ENCODE measurements at places on chromosomes 7 and 10.

- no peak for DNase-seq
Observed at GRCh38 chr7:18461785-18462467, 33.6 kb upstream of the HDAC9 start.

DNA sequence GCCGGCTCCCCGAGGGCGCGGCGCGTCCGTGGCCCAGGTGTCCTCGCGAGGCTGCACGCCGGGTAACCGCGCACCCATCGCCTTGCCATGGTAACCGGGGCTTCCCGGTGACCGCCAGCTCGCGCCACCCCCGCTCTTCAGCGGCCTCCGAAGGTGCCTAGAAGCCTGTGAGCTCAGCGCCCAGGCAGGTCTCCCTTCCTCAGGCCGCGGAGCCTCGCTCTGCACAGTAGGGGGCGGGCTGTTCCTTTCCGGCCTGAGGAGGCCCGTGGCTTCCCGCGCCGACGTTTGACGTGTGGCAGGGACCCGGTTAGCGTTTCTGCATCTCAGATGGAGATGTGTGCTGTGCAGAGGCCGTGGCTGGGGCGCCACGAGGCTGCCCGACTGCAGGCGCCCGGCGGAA is 117.1 kb downstream of the DYNC2I1 start:
- DNase-seq: no peak

GRCh38 chr7:97835296-97836138 is 36.7 kb downstream of the ASNS start:
- DNase-seq: no peak

DNA sequence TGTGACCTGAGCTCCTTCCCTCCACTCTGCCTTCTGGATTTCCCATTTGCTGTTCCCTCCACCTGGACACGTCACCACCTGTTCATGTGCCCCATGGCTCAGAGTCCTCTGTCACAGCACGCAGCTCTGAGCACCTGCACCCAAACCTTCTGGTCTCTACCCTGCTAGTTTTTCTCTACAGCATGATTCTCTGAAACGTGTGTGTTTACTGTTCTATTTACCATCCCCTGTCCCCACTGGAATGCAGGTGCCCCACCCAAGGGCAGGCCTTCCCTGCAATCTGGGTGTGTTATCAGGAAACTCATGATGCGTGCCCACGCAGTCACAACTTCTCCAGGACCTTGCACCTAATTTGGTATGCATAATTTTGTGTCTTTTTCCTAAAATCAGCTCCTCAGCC is 284.4 kb upstream of the IGFBP3 start:
- no peak for DNase-seq

DNA sequence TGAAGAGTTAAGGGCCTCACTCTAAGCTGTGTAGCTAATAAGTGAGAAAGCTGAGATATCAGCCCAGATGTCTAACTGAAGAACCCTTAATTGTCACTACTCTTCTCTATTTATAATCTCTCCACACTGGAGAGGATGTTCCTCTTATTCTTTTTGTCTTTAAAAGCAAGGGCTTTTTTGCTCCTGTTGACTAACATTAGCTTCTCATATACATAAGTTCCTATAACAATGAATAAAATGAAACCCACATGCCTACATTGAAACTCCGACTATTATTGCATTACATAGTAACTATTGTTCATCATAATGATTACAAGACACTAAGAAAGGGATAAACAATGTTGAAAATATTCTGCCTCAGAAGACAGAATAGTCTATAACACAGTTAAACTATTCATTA is 67.1 kb downstream of the GNAT3 start:
- no peak for DNase-seq

DNA sequence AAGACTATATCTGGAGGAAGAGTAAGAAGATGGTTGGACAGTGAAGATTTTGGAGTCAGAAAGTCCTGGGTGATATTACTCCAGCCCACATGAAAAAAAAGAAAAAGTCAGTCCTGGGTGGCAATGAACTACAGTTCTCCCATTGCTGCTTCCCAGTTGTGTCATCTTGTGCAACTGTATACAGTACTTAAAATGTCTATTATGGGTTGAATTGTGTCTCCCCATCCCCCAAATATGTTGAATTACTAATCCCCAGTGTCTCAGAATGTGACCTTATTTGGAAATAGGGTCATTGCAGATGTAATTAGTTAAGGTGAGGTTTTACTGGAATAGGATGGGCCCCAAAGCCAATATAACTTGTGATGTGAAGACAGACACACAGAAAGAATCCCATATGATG is 15.6 kb downstream of the SEC23IP start:
- no peak for DNase-seq
